ENCODE measurements at places on chromosomes 2 and 18.
A peak's percentile ranks its signal among the peaks of the same experiment; 100 is the strongest.

DNA sequence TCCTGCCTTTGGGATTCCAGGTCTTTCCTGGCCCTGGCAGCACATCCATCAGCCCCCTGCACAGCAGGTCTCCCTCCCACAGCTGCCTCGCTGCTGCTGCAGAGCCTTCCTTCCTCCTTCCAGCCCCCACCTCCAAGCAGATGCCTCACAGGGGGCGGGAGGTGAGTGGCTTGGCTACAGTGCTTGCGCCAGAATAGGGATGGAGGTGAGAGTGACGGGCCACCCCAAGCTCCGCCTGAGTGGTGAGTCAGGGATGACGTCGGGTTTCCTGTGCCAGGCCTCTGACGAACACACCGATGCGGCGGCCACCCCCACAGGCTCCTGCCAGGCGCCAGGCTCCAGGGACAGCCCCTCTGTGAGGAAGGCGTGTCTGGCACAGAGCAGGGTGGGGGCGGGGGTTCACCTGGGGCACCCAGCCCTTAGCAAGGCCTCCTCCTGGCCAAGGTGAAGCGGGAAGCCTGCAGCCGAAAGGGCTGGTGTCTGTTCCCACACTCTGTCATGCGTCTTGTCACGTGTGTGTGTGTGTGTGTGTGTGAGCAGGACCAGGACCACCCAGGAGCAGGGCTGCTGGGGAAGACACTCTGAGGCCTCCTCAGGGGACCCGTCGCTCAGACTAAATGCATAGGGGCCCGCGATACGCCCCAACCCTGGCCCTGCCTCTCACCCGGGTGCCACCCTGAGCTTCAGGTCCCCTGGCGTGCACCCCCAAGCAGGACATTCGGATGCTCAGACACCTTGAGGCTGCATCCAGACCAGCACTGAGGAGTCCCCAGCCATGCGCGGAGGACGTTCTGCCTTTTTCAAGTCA is 3.4 kb upstream of the DUSP2 start:
- DNase-seq: peak; percentile 96

- no peak for DNase-seq
These were observed 7.3 kb upstream of the UGP2 start for GRCh38 chr2:63834401-63834800.

DNA sequence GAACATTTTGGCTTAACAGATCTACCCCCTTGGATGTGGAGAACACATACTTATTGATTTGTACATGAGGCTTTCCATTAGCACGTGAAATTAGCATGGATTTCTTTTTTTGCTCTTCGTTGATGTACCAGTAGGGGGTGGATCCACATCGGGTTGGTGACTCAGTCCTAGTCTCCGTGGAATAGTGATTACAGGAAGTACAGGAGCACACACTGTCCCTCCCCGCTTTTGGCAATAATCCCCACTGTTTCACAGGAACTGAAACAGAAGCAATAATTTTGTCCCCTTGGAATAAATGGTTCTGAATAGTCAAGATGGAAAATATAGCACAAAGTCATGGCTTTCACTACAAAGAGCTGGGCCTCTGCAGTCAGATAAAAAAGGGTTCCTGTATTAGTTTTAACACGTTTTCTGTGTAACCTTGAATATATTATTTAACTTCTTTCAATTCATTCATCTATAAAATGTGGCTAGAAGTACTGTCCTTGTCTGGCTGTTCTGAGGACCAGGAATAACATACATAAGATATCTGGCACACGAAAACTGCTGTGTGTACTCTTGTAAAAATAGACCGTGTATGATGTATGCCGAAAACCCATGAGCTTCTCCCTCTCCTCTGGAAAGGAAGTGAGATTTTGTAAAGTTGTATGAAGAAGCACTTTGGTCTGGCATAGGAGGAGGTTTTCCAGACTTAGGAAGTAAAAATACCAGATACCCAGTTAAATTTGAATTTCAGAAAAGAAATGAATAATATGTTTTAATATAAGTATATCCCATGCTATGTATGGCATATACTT is 229.2 kb downstream of the GALR1 start:
- DNase-seq: no peak

DNA sequence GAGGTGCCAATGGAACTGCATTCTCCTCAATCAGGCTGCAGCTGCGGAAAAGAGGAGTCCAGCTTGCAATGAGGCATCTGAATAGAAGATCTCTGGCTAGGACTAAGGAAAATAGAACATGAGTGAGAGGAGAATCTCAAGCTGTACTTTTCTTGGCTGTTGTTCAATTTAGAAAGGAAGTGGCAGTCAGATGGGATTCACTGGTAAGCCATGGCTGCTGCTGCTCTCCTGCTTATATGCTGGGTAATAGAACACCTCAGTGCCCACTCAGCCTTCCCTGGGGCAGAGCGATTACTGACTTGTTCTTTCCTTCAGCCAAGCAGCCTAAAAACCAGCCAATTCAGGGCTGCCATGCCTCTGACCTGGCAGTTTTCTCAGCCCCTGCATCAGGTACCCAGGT is 17.6 kb upstream of the CHST9 start:
- no peak for DNase-seq

DNA sequence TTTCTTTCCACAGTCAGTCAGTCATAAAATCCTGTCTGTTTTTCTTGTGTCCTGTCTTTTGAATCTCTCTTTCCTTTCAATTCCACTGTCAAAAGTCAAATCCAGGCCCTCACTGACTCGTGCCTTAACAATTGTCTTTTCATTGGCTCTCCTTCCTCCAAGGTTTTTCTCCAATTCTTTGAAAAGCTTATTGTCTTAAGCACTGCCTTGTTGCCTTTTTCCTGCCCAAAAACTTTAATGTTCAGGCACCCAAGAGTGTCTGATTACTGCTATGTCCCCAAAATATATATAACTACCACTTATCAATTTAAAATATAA is 13.9 kb upstream of the SULT1C4 start:
- no peak for DNase-seq

GRCh38 chr2:59295524-59296162 is 1054.5 kb upstream of the FANCL start:
- no peak for DNase-seq

GRCh38 chr2:24993406-24994145 is 21.8 kb upstream of the DNAJC27 start:
- DNase-seq: no peak

DNA sequence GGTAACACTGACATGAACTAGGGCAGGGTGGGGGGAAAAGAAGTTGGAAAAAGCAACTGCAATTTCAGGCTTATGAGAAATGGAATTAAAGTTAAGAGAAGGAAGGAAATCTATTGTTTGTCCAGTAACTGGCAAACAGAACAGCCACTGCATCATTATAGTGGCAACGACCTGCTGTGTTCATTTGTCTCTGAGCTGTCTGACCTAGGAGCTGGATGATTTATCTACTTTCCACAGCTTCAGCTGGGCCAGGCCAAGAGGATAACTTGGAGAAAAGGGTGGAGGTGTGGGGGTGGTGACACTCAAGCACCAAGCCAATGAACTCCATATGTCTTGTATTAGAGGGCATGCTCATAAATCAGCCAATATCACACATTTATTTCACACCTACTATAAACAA is 291.5 kb upstream of the KLHL29 start:
- DNase-seq: no peak

GRCh38 chr2:240964704-240965295 is 33.6 kb upstream of the SNED1 start:
- DNase-seq: no peak
